ENCODE measurements at places on chromosomes 1 and 21.

- DNase-seq = no peak
Measured at GRCh38 chr1:93715529-93716126, 34.0 kb upstream of the BCAR3 start.

DNA sequence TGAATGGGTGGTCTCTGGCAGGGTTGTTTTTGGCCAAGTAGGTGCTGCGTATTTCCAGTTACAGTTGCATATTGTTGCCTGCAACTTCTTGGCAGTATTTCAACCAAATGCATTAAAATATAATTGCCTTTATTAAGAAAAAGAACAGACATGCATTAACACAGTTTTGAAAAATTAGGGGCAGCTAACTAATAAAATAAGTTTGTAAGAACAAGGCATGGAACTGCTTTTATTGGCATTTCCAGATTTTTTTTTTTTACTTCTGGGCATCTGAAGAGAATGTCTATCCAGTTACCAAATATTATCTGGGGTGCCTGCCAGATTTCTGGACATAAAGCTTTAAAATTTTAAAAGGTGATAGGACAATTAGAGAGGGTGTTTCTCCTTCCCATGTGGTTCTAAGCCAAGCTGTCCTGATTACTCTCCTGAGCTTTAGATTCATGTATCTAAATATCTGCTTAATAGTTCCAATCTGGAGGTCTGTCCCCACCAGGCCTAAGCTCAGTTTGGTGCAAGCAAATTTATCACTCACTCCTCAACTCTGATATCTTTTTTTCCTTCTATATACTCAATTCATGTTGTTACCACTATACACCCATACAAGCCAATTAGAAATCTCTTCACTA lies 553.3 kb upstream of the USP24 start:
- no peak for DNase-seq

DNA sequence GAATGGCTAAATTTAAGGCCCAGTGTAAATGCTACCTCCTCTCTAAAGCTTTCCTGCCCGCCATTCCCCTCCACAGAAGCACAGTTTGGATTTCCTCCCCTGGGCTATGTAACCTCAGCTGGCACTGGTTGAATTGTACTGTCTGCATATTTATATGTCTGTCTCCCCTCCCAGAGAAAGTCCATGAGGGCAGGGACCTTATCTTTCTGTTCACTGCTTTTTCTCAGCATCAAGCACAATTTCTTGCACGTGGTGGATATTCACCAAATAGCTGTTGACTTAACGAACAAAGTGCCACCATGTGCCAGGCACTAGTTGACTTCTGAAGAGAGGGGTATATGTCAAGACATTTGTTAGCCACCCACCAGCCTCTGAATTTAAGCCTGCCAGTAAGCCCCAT lies 9.5 kb upstream of the PDIK1L start:
- DNase-seq = no peak

DNA sequence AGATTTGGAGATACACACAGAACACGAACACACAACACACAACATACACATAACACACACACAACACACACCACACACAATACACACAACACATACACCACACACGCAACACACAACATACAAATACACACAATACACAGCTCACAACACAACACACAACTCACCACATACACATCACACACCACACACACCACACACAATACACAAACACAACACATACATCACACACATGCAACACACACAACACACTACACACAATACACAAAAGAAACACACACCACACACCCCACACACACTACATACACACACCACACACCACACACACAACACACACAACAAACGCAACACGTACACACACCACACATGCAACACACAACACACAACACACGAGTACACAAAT lies 29.1 kb upstream of the C1orf174 start:
- no peak for DNase-seq

DNA sequence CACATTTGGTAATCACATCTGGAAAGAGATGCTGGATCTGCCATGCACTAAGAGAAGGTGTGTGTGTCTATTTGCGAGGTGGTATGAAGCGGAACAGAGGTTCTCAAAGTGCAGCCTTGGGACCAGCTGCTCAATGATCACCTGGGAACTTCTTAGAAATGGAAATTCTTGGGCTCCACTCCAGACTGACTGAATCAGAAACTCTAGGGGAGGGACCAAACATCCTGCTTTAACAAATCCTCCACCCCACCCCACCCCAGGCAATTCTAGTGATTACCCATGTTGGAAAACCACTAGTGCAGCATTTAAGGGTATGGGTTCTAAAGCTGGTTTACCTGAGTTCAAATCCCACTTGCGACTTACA lies 143.9 kb upstream of the JUN start:
- DNase-seq = no peak

- DNase-seq = no peak
Measured at GRCh38 chr1:37716321-37716720, 24.0 kb downstream of the CDCA8 start.

- DNase-seq = no peak
Measured at GRCh38 chr1:196317535-196318522, 290.4 kb downstream of the KCNT2 start.

DNA sequence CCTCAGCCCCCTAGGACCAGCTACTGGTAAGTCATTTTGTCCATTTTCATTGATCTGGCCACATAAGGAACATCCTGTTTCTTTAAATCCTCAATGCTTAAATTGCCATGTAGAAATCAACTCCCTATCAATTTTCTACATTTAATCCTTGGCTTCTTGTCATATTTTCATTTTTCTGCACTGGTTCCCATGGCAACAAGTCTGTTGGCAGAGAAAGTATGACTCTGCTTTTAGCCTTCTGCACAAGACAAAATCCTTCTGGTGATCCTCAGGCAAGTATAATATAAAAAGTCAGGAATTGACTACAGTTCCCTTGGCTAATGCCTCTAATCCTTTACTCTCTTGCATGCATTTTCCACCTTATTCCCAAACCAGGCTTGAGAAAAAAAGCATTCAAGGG lies 65.0 kb downstream of the LRRC40 start:
- DNase-seq = peak; percentile 24

DNA sequence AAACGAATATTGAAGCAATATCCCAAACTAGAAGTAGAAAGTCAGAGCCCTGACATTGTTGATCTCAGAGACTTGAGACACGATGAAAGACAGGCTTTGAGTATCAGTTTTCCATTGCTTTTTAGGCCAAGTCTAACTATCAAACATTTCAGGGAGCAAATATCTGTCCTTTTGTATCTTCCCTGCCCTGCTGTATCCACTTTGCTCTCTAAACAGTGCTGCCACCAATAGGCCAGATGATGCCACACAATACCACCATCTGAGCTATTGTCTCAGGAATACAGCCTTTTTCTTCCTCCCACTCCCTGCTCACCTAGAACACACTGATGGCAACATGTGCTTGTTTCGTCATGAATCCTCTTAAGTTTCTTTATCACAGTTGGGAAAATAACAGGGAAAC lies 62.6 kb upstream of the SPAG17 start:
- DNase-seq = no peak

GRCh38 chr1:42739753-42740700 lies at the start of gene CLDN19:
TSS of gene CLDN19 (minus strand) at chr1:42740236. CDS start at chr1:42740063, 173 bp downstream.
- no peak for DNase-seq
